ENCODE measurements at places on chromosomes 1 and 21.

DNA sequence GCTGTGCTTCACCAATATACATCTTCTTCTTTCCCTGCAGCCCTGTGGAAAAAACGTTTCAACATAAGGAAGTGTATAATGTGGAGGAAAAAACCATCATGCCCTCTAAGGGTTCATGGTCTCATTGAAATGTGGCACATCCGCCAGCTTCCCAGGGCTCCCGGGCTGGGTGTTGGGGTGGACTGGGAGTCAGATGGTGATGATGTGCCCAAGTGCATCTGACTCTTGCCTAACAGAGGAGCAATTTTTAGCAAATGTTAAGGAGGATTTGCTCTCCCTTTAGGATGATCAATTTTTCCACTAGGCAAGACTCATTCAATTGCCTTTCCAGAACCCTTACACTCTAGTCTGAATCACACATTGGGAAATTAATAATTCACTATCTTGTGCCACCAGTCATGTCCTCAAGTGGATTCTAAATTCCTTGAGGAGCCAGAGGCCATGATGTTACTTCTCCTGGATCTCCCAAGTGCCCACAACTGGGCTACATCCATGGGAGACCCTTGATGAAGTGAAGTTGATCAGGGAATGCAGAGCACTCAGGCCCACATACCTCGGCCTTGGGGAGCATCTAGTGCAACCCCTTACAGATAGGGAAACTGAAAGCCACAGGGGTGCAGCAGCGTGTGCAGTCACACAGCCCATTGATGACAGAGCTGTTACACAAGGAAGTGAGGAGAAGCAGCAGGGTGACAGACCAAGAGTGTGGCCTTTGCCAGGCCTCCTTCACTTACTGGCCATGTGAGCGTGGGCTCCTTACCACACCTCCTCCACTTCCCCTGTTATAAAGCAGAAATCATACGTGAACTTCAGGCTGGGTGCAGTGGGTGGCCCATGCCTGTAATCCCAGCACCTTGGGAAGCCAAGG, 100.0 kb upstream of the SLC44A3 start:
- no peak for DNase-seq

- DNase-seq: no peak
Observed at GRCh38 chr1:46611691-46612221, 4.9 kb downstream of the MOB3C start.

GRCh38 chr21:36388096-36388495, 2.9 kb downstream of the CHAF1B start:
- no peak for DNase-seq

DNA sequence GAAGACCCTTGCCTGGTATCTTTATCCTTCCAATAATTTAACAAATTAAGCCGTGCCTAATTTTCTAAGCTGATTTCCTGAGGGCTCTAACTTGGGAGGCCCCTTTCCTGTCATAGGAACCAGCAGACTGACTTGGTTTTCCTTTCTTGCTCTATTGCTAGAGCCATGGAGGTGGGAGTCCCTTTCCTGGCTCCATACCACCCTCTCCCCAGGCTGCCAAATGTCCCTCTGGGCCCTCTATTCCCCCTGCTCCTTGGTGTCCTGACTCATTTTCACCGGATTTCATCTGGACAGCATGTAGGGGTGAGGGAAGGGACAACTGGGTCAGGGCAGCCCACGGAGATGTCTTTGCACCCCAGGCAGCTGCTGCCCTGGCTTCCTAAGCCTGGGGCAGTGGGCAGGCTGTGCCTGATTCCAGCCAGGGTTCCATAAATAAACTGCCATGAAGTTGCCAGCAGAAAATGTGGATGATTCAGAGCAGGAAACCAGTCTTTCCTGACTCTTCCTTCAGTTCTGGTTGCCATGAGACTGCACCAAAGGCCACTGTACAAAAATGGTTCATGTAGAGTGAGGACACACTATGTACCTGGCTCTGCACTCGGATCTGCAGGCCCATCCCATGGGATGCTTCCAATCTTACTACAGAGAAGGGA, 38.0 kb upstream of the SERBP1 start:
- DNase-seq: no peak

- DNase-seq: no peak
Observed at GRCh38 chr1:6959491-6959890, 174.2 kb downstream of the CAMTA1 start.

DNA sequence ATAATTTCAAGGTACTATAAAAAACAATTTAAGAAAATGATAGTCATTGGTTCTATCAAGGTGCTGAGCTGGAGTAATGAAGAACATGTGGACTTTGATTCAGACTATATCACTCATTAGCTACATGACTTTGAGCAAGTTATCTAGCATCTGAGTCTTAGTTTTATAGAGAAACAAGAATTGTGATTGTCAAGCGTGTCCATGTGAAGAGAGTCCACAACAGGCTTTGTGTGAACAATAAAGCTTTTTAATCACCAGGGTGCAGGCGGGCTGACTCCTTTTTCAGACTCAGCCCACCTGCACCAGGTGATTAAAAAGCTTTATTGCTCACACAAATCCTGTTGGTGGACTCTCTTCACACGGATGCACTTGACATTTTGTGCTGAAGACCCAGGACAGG, 26.6 kb upstream of the DMRTB1 start:
- no peak for DNase-seq

GRCh38 chr1:33305816-33306652, 14.9 kb downstream of the A3GALT2 start:
- no peak for DNase-seq

- DNase-seq: peak; percentile 22
Observed at GRCh38 chr1:152461544-152461943, 47.5 kb upstream of the CRNN start.

- peak; percentile 31 for DNase-seq
Observed at GRCh38 chr1:33342041-33342723, 21.3 kb upstream of the A3GALT2 start.

Measured in G401 (cell line).